ENCODE measurements at places on chromosomes 4 and X.

DNA sequence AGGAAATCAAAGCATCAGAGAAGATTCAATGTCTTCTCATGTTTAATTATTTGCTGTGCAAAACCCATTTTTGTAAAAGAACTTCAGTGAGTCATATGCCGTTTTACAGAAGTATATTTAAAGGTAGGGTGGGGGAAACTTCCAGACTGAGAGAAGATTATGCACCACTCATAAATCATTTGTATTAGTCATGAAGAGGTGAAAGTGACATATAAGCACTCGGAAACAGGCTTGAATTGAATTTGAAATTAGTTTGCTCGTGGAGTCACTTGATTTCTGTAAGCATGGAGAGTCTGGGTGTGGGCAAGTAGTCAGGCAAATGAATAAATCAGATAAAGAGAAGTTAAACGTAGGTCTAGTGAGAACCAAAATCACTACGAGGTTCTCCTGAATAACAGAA lies 335.1 kb downstream of the ANK2 start:
- DNase-seq: peak; percentile 10

GRCh38 chr4:20916106-20916505 lies 215.8 kb downstream of the PACRGL start:
- no peak for DNase-seq

- no peak for DNase-seq
Observed at GRCh38 chr4:66059556-66059955, 389.3 kb upstream of the EPHA5 start.

- DNase-seq: no peak
Observed at GRCh38 chr4:31791666-31792065, 1071.5 kb downstream of the PCDH7 start.

DNA sequence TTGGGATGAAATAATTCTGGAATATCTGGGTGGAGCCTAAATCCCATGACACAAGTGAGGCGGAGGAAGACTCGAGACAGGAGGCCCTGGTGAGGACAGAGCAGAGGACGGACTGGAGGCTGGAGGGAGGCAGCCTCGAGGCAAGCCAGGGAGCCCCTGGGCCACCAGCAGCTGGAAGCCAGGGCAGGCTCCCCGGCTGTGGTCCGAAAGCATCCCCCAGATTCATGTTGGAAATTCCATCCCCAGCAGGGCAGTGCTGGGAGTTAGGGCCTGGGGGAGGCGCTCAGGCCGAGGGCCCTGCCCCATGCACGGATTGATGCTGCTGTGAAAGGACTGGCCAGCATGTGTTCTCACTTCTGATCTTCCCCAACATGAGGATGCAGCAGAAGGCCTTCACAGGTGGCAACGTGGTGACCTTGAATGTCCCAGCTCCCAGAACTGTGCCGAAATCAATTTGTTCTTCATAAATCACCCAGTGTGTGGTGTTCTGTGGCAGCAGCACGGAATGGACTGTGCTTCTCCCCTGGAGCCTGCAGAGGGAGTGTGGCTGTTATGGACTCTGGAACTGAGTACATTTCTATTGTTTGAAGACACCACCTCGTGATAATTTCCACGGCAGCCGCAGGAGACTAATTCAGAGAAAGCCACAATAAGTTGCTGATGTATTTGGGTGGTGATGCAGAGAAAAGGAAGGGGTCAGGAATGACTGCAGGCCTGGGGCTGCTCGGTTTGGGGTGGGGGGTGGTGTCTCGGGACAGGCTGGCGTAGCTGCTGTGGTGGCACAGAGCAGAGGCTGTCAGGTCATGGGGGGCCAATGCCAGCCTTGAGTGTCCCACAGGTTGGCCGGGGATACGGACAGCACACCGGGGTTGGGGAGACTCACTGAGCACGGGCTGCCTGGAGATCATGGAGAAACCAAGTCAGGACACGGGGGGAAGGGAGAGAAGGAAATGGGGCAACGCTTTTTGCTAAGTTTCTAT lies 56.9 kb downstream of the PCGF3 start:
- peak; percentile 48 for DNase-seq

GRCh38 chrX:103556963-103557612 lies 28.2 kb upstream of the TCEAL4 start:
- no peak for DNase-seq

DNA sequence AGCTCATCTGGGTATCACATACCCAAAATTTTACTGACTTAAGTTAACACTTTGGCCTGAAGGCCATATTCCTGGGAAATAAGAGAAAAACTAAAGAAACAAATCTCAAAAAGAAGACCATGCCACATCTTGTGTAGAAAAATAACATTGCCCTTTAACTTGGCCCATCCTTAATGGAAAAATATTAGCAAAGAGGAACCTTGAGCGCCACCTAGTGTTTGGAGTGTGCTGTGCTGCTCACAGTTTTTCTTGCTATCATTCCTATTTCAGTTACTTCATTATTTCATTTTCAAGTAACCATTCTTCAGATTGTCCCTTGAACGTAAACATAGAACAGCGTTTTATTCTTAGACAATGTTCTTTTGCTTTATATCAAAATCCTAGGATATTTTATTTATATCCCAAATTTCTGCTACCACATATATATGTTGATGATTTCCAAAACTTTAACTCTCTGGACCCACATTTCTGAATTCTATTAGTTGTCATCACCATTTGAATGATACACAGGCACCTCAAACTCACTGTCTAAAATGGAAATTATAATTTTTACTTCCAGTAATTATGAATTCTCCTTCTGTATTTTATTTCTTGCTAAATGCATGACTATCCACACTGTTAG lies 999.0 kb upstream of the ADGRL3 start:
- no peak for DNase-seq

DNA sequence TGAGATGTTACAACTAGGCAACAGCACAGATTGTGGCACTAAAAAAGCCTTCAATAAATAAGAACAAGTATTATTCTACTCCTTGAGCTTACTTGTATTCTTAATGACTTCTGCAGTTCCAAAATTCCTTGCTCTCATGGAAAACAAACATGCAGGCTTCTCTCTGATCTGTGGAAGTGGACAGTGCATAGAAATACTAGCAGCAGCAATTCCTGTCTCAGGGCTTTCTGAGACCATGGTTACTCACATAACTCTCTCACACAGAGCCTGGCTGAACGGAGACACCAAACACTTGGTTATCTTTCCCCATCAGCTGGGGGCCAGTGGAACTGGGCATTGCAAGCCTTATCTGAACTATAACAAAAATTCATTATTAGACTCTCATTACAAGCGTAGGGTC lies 32.4 kb upstream of the HS6ST2 start:
- DNase-seq: no peak

DNA sequence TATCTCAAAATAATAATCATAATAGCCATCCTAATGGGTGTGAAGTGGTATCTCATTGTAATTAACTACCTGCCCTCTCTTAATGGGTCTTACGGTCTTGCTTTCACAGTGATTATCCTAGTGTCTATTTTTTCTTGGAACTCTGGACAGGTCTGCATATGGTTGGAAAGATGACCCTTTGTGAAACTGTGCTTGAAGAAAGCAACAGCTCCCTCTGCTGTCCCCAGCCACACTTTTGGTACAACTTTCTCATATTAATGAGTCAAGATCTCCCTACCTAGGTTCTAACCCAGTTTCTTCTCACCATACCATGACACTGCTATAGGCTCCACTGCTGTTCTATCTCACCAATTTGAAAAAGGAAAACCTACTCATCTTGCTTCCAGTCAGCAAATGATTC lies 2.4 kb downstream of the TFDP3 start:
- DNase-seq: no peak

DNA sequence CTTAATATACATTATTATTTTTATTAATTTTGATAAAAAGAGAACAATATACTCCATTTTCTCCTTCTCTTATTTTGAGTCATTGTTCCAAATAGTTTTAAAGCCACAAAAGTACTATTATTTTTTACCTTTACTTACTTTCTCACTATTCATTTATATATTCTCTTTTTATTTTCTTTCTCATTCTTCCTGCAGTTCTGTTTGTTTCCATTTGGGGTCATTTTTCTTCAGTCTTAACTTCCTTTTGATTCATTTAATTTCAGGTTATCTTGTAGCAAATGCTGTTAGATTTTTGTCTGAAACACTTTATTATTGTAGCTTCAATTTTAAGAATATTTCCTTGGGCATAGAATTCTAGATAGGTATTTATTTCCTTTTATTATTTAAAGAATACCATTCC lies 438.6 kb upstream of the EPHA5 start:
- DNase-seq: no peak

- no peak for DNase-seq
Observed at GRCh38 chr4:7195546-7196287, 3.4 kb downstream of the SORCS2 start.
